ENCODE measurements at places on chromosomes 11 and 22. TPM values are rescaled to one million over a fixed set of nuclear protein-coding genes. Genes with fewer than 3 reads are reported as not detected.

GRCh38 chr11:1932105-1932480, 12.6 kb downstream of the TNNT3 start:
- DNase-seq, result no peak
- H3K4me1 ChIP-seq, result peaks cover 4% of the 10 kb centered on the region
- H3K27me3 ChIP-seq, result no peaks in the 10 kb centered on the region
- H3K27ac ChIP-seq, result no peak overlapping the region
- no peak overlapping the region for H3K4me3 ChIP-seq

GRCh38 chr11:34609850-34610249, 11.0 kb upstream of the EHF start:
- no peak overlapping the region for H3K4me3 ChIP-seq
- no peaks in the 10 kb centered on the region for H3K27me3 ChIP-seq
- H3K36me3 ChIP-seq, result no peaks in the 10 kb centered on the region
- DNase-seq, result no peak

APOA5 gene
- 0.25 TPM for total RNA-seq

DNA sequence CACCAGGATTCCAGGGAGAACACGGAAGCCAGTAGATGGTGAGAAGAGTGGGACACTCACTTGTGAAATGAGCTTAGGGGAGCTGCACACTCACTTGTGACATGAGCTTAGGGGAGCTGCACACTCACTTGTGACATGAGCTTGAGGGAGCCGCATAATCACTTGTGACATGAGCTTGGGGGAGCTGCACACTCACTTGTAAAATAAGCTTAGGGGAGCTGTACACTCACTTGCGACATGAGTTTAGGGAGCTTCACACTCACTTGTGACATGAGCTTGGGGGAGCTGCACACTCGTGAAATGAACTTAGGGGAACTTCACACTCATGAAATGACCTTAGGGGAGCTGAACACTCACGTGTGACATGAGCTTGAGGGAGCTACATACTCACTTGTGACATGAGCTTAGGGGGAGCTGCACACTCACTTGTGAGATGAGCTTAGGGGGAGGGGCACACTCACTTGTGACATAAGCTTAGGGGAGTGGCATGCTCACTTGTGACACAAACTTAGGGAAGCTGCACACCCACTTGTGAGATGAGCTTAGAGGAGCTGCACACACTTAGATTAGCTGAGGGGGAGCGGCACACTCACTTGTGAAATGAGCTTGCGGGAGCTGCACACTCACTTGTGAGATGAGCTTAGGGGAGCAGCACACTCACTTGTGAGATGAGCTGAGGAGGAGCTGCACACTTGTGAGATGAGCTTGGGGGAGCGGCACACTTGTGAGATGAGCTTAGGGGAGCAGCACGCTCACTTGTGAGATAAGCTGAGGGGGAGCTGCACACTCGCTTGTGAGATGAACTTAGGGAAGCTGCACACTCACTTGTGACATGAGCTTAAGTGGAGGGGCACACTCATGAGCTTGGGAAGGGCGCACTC, 59.0 kb downstream of the NCAPD3 start:
- H3K4me3 ChIP-seq, result peak overlapping the region; percentile 9
- no peak overlapping the region for H3K27ac ChIP-seq
- no peaks in the 10 kb centered on the region for H3K4me1 ChIP-seq
- peak; percentile 83 for DNase-seq

- no peaks in the 10 kb centered on the region for H3K36me3 ChIP-seq
- no peak for DNase-seq
- H3K27ac ChIP-seq, result no peak overlapping the region
- no peaks in the 10 kb centered on the region for H3K27me3 ChIP-seq
- no peak overlapping the region for H3K4me3 ChIP-seq
Measured at GRCh38 chr22:33875316-33875715, 45.0 kb downstream of the LARGE1 start.

GRCh38 chr11:130536106-130537040, 87.9 kb downstream of the ADAMTS15 start:
- H3K36me3 ChIP-seq, result no peaks in the 10 kb centered on the region
- peaks cover 12% of the 10 kb centered on the region for H3K4me1 ChIP-seq
- no peak overlapping the region for H3K4me3 ChIP-seq
- no peak overlapping the region for H3K27ac ChIP-seq
- DNase-seq, result no peak

OR52N4 gene
- total RNA-seq, result 0.12 TPM

ZFTA gene
- 42.6 TPM for total RNA-seq

DNA sequence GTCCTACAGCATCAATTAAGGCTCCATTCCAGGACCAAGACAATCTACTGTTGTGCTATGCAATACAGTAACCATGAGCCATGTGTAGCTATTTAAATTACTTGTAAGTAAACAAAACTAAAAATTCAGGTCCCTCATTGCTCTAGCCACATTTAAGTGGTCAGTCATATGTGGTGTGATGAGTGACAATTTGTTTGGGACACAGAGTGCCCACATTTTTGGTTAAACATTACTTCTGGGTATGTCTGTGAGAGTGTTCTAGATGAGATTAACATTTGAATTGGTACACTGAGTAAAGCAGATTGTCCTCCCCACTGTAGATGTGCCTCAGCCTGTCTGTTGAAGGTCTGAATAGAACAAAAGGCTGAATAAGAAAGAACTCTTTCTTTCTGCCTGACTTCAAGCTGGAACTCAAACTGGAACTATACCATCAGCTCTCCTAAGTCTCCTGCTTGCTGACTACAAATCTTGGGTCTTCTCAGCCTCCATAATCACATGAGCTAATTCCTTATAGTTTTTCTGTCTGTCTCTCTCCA, 15.8 kb downstream of the KBTBD3 start:
- H3K4me1 ChIP-seq, result peaks cover 9% of the 10 kb centered on the region
- no peak for DNase-seq
- H3K27ac ChIP-seq, result peak overlapping the region; percentile 37
- no peaks in the 10 kb centered on the region for H3K36me3 ChIP-seq

DNA sequence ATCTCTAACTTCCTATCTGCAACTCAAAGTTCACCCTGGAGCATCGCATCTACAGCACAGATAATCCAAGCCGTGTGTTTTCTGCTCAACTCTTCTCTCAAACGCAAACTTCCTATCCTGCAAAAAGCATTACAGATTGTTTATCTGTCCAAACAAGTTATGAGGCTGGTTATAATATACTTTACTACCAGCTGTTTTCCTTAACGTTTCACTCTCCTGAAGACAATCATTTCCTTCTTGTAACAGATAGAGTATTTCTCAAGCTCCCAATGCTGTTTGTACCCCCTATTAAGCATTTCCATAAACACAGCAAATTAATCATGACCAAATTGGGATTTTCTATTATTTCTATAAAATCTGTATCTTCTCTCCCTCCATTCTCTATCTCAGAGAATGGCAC, 84.7 kb downstream of the SBF2 start:
- H3K27ac ChIP-seq, result no peak overlapping the region
- no peaks in the 10 kb centered on the region for H3K36me3 ChIP-seq
- no peak overlapping the region for H3K4me3 ChIP-seq
- no peaks in the 10 kb centered on the region for H3K27me3 ChIP-seq

CCDC116 gene
- not detected for total RNA-seq

DNA sequence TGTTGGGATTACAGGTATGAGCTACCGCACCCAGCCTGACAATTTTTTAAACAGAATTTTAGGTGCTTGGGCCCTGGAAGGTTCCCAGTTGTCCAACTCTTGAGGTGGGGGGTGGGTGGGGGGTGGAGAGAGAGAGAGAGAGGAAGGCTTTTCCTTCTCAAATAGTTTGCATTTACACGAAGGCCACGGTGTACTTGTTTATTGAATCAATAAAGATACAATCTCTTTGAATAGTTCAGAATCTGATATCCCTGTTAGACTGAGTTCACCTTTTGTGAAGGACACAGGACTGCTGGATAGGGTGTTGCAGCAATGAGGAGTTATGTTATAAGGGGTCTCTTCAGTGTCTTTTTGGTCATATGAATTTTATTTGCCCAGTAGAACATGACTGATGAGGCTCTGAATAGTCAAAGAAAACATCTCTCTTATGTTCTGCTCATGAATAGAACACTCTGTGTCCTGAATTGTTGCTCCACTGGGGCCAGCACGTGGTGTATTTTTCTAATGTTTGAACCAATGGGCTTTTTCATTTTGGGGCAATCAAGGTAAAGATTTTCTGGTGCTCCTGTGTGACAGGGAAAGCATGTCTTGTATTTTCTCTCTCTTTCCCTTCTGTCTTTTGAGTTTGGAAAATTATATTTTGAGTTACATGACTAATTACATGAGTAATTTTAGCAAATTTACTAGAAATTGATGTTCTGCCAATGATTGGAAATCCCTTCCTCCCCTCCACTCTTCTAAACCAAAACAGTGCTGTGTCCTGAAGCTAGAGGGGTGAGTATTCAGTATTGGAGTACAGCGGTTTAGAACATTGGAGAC, 61.7 kb downstream of the PTPRJ start:
- no peaks in the 10 kb centered on the region for H3K36me3 ChIP-seq
- H3K27ac ChIP-seq, result no peak overlapping the region
- DNase-seq, result no peak
- H3K27me3 ChIP-seq, result no peaks in the 10 kb centered on the region

- no peaks in the 10 kb centered on the region for H3K27me3 ChIP-seq
- H3K36me3 ChIP-seq, result no peaks in the 10 kb centered on the region
- DNase-seq, result no peak
- H3K4me3 ChIP-seq, result no peak overlapping the region
- no peak overlapping the region for H3K27ac ChIP-seq
Measured at GRCh38 chr11:134882671-134883297, 470.7 kb upstream of the B3GAT1 start.

- peaks cover 29% of the 10 kb centered on the region for H3K4me1 ChIP-seq
- no peak overlapping the region for H3K27ac ChIP-seq
- DNase-seq, result no peak
- H3K4me3 ChIP-seq, result no peak overlapping the region
- no peaks in the 10 kb centered on the region for H3K36me3 ChIP-seq
Measured at GRCh38 chr11:78399136-78399535, 18.5 kb downstream of the GAB2 start.

SULT4A1 gene
- 15.7 TPM for total RNA-seq

- no peak for DNase-seq
- no peaks in the 10 kb centered on the region for H3K4me1 ChIP-seq
- no peak overlapping the region for H3K27ac ChIP-seq
- H3K27me3 ChIP-seq, result no peaks in the 10 kb centered on the region
- H3K36me3 ChIP-seq, result no peaks in the 10 kb centered on the region
Measured at GRCh38 chr11:19691815-19692500, 20.7 kb upstream of the NAV2 start.

OR51E2 gene
- not detected for total RNA-seq

GRCh38 chr11:71543866-71544265, 4.4 kb upstream of the KRTAP5-9 start:
- no peak overlapping the region for H3K4me3 ChIP-seq
- no peak overlapping the region for H3K27ac ChIP-seq
- H3K36me3 ChIP-seq, result no peaks in the 10 kb centered on the region

- H3K4me1 ChIP-seq, result no peaks in the 10 kb centered on the region
- no peak overlapping the region for H3K27ac ChIP-seq
- no peaks in the 10 kb centered on the region for H3K36me3 ChIP-seq
- no peak for DNase-seq
- peaks cover 5% of the 10 kb centered on the region for H3K27me3 ChIP-seq
Measured at GRCh38 chr11:67016550-67016949, 6.4 kb upstream of the SYT12 start.

GRCh38 chr22:19902245-19902715, 39.3 kb upstream of the COMT start:
- H3K4me3 ChIP-seq, result no peak overlapping the region
- DNase-seq, result no peak
- H3K27me3 ChIP-seq, result no peaks in the 10 kb centered on the region
- peaks cover 19% of the 10 kb centered on the region for H3K4me1 ChIP-seq
- no peak overlapping the region for H3K27ac ChIP-seq

GRCh38 chr11:30617762-30618161, 31.6 kb upstream of the MPPED2 start:
- H3K4me1 ChIP-seq, result no peaks in the 10 kb centered on the region
- no peaks in the 10 kb centered on the region for H3K36me3 ChIP-seq
- H3K27me3 ChIP-seq, result no peaks in the 10 kb centered on the region
- no peak overlapping the region for H3K4me3 ChIP-seq
- DNase-seq, result no peak

GRCh38 chr22:46073683-46074504, 76.4 kb upstream of the PPARA start:
- H3K27ac ChIP-seq, result no peak overlapping the region
- no peak for DNase-seq
- H3K36me3 ChIP-seq, result no peaks in the 10 kb centered on the region
- peaks cover 93% of the 10 kb centered on the region for H3K27me3 ChIP-seq

FOLH1 gene
- total RNA-seq, result not detected

DNA sequence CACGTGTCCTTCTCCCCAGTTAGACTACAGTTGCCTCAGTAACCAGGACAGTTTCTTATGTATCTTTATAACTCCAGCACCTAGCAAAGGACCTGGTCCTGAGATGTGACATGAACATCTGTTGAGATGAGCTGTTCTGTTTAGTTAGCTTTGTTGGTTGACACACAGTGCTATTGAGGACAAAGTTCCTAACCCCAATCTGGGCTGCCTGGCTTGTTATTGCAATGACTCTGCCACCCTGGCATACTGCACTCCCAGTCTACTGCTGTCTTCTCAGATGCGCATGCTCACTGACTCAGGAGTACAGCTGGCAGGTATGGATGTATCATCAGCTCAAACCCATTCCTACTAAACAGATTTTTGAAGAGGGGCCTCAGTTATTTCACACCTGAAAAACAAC, 7.4 kb downstream of the DESI1 start:
- no peaks in the 10 kb centered on the region for H3K36me3 ChIP-seq
- no peaks in the 10 kb centered on the region for H3K27me3 ChIP-seq
- H3K4me3 ChIP-seq, result no peak overlapping the region
- H3K4me1 ChIP-seq, result no peaks in the 10 kb centered on the region
- DNase-seq, result no peak
- no peak overlapping the region for H3K27ac ChIP-seq

- no peak overlapping the region for H3K27ac ChIP-seq
- peaks cover 29% of the 10 kb centered on the region for H3K4me1 ChIP-seq
- DNase-seq, result no peak
- H3K4me3 ChIP-seq, result no peak overlapping the region
- no peaks in the 10 kb centered on the region for H3K36me3 ChIP-seq
Measured at GRCh38 chr11:59423835-59424234, 2.4 kb downstream of the OR5A2 start.

SLCO2B1 gene
- 0.12 TPM for total RNA-seq
